Amygdala (tissue), 56 donors: ENCODE measurements at places on chromosomes 2 and 18.

DNA sequence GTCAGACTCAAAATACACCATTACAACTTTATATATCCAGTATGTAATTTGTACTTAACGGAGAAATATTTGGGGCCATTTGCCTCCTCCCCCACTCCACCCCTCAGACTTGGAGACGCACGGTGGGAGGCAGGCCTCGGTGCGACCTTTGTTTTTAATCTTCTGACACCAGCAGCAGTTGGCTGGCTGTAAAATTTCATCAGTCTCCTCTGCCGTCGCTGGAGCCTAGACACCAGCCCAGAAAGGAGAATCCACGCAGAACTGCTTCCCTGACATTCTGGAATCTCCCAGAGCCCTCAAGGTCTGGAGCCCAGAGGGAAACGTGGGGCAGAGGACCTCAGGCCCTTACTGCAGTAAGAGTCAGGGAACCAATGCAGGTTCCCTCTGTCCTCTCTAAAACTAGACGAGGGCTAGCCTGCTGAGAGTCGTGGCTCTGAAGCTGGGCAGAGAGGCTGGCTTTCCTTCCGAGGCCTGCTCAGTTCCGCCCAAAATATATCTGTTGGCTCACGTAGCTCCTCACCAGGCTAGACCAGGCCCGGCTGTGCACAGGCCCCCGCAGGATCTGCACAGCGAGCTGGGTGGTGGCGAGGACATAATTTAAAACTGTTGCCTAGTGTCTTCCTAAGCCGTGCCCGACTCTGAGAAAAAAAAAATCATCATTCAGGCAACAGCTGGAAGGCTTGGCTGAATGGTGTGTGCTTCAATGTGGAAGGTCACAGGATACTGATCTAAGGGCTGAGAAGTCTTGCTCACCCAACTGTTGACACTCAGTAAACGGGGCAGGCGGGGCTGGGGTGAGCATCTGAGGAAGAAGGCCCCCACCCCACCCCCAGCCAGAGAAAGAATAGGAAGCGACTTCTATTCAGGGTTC is 40.4 kb downstream of the EN1 start:
- no peak for DNase-seq

DNA sequence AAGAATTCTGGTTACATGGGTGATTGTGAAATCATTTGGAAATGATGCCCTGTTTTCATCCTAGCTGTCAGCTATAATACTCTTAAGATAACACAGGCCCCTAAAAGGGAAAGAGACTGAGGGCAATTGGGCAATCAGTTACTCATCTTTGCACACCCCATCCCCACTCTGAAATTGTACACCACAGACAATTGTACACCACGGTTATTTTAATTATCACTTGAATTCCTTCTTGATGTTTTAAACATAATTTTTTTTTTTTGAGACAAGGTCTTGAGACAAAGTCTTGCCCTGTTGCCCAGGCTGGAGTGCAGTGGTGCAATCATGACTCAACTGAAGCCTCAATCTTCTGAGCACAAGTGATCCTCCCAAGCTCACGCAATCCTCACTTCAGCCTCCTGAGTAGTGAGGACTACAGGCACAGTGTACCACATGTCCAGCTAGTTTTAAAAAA is 862.4 kb upstream of the ACVR2A start:
- no peak for DNase-seq

DNA sequence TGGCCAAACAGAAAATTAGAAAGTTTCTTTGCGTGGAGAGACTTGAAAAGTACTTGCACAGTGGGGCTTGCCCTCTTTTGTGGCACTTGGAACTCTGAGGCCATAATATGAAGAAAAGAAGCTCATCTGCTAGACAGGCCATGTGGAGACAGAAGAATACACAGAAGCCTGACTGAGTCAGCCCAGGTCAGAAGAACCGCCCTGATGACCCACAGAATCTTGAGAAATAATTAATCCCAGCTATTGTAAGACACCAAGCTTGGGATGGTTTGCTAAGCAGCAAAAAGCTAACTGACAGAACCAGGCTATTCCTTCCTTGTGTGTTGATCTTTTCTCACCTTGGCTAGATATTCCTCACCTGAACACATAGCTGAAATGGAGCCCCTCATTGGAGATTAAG is 33.7 kb downstream of the G6PC2 start:
- no peak for DNase-seq

GRCh38 chr2:31110431-31110830 is 27.8 kb downstream of the GALNT14 start:
- DNase-seq = no peak

DNA sequence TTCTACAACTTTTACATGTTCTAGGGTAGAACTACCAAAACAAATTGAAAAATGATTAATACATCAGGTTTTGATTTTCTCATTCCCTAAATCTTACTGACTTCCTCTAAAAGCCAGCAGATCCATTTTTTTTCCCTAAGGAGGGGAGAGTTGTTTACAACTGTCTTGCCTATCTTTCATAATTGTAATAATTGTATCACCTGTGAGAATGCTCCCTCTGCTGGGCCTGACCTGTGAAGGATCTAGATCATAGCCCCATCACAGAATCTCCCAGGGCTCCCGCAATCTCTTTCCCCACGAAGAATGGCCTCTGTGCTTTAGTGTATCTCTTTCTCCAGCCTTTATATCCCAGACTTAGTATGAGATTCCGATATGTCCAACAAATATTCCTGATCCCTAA is 9.1 kb downstream of the LOXL3 start:
- no peak for DNase-seq

DNA sequence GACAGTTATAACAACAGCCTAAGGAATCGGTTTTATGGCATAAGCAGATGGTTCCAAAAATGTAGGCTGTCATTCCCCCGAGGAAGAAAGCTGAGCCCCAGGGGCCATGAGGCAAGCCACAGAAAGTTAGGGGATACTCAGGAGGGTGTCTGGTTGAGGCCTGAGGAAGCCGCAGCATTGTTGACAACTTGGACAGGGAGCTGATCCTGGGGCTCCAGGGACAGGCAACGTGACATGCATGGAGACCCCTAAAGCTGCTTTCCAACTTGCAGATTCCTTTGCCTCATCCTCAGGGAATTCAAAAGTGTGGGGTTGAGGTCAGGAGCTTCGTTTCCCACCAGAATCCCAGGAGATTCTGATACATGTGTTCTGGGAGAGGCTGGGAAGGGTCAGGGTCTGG is 20.9 kb downstream of the CELF4 start:
- no peak for DNase-seq

GRCh38 chr2:43100362-43100882 is 126.0 kb downstream of the ZFP36L2 start:
- no peak for DNase-seq

DNA sequence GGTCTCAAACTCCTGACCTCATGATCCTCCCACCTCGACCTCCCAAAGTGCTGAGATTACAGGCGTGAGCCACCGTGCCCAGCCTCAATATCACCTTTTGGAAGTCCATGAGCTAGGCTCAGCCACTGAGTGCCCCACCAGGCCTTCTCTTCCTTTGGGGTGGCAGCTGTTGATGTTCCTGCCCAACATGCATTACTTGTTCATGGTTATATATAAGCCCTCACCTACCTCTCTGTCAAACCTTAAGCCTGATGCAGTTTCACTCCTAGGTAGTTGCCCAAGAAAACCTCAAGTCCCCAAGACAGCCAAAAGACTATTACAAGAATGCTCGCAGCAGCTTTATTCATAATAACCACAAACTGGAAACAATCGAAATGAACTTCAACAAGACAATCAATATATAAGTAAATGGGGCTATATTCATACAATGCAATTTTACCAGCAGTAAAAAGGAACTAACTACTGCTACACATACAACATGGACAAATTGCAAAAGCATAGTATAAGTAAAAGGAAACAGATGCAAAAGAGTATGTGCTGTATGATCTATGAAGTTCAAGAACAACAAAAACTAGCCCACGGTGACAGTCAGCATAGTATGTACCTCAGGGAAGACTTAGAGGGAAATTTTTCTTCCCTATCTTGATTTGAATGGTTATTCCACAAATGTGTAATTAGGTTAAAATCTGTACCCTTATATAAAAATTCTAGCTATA is 59.6 kb upstream of the REL start:
- no peak for DNase-seq

DNA sequence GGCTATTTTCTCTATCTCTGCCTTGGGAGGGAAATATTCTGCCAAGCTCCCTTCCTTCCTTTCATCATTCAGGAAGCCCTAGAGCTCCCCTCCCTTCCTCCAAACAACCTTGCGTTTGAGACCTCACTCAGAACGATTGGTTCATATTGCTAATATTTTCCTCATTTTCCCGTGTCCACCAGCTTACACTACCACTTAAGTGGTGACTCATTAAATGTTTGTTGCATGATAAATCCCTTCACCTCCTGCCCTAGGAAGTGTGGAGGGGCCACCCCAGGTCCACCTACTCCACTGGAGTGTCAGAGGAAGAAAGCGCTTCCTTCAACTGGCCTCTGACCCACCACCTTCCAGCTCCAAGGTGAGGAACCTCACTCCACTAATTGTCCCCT is 2.3 kb upstream of the LPIN2 start:
- DNase-seq = no peak

GRCh38 chr2:131044075-131044756 is 49.0 kb downstream of the FAM168B start:
- no peak for DNase-seq

DNA sequence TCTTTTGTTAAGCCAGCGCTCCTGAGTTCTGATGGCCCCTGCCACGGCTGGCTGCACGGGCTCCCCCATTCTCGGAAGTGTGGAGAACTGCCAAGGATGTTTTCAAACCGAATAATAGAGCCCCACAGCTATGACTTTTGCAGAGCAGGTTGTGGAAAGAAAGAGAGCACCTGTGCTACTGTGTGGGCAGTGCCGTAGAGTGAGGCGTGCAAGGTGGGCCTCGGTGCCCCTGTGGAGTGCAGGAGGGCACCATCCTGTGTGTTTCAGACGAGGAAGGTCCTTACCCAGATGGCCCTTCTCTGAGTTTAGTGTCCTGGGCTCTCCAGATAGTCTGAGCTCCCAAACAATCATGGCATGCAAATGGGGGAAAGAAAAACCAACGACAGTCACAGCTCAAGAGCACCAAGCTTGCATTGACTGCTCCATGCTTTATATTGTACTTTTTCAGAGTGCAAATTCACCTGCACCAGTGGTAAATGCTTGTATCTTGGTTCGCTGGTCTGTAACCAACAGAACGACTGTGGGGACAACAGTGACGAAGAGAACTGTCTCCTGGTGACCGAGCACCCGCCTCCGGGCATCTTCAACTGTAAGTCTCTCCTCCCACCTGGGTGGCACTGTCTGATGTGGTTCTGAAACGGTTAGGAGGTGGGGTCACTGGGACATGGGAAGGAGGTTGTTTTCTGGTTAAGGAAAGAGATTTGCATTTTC is 219.4 kb downstream of the LDLRAD4 start:
- no peak for DNase-seq

- no peak for DNase-seq
Observed at GRCh38 chr2:86229221-86229620, 30.0 kb downstream of the MRPL35 start.

DNA sequence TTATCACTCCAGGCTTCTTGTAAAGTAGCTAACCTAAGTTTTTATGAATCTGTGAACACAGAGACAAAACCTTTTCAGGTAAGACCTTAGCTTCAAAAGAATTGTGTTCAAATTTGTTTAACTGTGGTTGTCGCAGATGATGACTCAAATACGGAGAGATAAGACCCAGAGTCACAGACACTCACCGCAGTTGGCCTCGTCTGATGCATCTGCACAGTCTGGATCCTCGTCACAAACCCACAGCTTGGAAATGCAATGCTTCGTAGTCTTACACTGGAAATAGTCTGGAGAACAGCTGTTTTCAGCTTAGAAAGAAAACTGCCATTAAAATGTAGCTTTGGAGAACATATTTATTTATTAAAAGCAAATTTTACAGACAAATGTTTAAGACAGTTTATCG is 1662.1 kb upstream of the NXPH2 start:
- no peak for DNase-seq

DNA sequence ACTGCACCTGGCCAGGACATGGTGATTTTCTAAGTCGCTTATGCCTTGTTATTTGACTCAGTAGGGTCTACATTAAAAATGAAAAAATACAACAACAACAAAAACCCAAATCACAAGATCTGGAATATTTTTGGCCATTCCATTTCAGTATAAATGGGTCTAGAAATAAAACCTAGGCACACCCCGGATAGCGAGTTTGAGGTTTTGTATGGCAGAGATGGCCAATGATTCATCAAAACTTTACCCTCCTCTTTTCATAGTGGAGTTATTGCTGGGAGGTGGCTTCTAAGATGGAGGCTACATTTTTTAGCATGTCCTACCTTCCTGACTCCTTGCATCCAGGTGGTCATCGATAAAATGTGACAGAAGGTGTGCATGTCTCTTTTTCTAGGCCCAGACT is 49.3 kb upstream of the PELI1 start:
- DNase-seq = no peak

DNA sequence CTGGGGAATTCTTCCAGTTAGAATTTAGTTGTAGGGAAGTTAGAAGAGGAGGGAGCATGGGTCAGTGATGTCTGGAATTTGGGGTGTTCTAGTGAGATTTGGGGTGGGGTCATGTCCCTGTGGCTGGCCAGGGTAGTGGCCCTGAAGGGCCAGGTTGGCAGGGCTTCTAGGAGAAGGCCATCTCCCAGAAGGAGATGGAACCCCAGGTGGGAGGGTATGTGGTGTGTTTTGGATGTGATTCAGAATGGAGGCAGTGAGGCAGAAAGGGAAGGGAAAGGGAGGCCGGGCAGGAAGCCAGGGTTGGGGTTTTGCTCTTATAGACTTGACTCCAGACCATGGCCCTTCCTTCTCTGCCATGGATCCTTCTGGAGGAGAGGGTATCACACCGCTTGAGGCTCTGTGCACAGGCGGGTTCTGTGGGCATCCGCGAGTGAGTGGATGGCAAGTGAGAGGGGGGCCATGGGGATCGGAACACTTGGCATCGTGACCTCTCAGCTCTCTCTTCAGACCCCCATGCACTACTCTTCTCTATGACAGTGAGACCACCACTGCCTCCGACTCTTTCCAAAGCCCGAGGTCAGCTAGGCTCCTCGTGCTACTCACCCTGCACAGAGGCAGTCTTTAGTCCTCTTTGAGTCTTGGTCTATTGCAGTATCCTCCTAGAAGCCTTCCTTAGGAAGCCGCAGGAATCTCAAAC is 7.3 kb downstream of the GREB1 start:
- DNase-seq = no peak

DNA sequence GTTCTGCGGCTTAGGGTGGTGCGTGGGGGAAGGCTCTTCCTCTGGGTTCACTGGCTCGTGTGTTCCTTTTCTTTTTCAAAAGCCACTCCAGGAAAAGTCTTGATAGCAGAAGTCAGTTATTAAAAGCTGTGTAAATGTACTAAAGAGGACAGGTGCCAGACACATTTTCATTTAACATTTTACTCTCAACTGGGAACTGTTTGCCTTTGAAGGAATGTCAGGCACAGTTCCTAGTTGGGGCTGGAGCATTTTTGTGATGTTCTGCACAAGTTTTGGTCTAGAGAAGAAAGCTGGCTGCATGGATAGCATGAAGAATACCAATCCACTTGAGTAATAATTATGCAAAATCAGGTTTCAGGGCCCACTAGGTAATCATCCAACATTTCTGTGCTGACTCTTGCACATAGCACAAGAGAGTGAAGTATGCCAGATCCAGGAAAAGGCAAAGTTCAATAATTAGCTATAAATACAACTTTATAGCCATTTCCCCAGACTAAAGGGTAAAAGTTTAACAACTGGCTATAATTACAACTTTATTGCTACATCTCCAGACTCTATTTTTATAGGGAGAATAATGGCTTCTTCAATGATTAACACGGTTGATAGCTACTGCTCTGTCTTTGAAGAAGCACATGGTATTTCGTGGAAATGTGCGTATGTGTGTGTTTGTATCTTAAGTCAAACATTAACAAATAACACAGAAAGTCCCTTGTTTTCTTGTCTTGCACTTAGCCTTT is 16.2 kb downstream of the SCYGR8 start:
- no peak for DNase-seq

GRCh38 chr18:55988537-55988936 is 400.5 kb upstream of the TCF4 start:
- no peak for DNase-seq

- DNase-seq = no peak
Observed at GRCh38 chr2:40220177-40220925, 231.5 kb downstream of the SLC8A1 start.
